ENCODE measurements at places on chromosomes 5 and 9.
A peak's percentile ranks its signal among the peaks of the same experiment; 100 is the strongest.

GRCh38 chr9:113359385-113359784 lies 10.0 kb downstream of the BSPRY start:
- no peak for DNase-seq

GRCh38 chr5:111757355-111758283 lies 625 bp upstream of the NREP start:
- peak; percentile 80 for DNase-seq

DNA sequence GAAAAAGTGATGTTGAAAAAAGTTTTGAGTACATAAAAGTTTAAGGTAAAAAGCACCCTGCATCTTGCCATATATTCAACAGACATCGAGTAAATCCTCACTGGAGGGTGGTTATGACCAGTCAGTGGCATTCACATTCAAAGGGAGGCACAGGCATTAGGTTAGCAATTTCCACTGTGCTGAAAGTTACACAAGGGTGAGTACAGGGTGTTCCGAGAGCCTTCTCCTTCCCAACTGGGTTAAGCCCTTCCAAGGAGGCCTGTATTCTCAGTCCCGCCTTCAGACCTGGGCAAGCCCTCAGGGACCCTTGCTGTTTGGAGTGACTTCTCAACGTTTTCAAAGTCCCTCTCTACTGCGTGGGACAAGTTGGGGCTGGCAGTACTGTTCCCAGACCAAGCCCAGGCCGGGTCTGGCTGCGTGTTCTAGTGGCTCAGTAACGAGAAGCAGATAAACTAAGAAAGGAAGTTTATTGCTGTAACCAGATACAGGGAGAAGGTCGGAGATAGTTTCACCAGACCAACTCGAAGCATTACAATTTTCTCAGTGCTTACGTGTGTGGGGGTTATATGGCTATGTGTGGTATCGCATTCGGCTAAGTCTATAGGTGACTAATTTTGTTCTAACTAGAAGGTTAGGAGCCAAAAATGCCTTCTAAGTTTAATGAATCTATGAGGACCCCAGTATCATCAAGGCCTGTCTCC lies 13.0 kb upstream of the SETX start:
- no peak for DNase-seq

- DNase-seq, result peak; percentile 21
Observed at GRCh38 chr9:125241863-125242739, 958 bp upstream of the HSPA5 start.

DNA sequence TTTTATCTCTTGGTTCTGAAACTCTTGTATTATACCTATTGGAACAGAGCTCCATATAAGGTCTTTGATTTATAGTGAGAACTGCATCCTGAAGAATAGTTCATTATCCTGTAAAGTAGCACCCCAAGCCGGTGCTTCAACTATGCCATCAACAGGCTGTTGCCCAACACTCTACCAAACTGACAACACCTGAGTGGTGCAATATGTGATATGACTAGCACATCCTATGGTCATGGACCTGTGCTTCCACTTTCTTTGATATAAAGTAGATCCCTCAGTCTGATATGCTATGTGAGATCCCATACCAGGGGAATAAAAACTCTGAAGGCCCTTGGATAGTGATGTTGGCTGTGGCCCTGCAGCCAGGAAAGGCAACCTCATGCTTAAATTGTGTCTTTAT lies 15.8 kb downstream of the CSF2 start:
- no peak for DNase-seq

All from activated gamma-delta T cell treated with Interleukin-2 at 50 U/mL for 16 hours (primary cell).